ENCODE measurements at places on chromosomes 7 and 10. TPM values are rescaled to one million over a fixed set of nuclear protein-coding genes. Genes with fewer than 3 reads are reported as not detected.

DNA sequence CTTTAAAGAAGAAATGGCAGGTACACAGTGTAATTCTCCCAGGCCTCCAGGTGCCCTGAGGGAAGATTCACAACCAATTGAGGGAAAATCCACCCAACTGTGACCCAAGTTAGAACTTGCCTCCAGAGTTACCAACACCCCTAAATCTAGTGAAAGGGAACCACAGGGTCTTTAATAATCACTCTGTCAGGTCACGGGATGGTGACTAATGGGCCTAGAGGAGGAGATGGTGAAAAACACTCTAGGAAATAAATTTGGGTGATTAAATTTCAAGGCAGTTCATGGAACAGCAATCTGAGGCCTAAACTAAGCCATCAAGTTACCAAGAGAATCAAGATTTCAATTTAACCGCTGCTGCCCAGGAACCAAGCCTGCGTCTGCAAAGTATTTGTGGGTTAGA is 26.7 kb upstream of the SLF2 start:
- no peak for DNase-seq

DNA sequence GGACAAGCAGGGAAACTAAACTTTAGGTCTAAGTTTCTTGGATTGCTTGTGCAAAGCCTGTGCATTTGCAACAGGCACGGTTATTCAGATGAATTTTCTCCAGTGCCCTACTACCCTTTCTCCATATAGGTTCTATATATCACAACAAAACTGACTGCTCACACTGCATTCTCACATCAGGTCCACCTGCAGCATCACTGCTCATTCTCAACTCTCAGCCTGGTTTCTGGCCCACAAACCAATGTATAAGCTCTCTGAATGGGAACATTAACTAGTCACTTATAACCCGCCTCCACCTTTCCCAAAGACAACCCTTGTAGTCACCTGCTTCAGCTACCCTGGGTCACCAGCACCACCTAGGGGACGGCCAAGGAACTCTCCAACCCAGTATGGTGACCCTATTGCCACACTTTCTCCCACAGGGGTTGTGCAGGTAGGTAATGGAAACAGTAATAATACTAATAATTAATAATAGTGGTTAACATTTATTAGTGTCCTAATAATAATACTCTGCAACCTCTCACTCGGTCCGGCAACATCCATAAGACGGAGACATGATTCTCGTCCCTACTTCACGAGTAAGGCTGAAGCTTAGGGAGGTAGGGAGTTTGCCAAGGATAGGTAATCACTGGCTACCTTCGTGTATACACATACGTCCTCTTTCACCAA is 97.3 kb downstream of the CLEC2L start:
- no peak for DNase-seq

DNA sequence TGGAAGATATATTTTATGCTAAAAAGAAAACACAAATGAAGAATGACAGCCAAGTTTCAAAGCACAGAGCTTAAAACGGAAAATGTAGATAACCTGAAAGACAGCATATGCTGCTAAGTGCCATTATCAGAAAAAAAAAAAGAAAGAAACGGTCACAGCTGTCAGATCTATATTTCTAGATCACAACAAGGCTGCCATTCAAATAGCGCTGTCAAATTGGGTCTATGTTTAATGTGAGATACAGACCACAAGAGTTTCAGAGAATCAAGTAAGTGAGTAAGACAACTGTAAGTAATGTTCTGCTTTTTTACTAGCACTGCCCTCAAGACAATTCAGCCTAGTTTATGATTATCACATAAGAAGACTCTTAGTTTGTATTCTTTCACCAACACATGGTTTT is 66.1 kb upstream of the RNF148 start:
- no peak for DNase-seq

- DNase-seq: no peak
Observed at GRCh38 chr10:34761453-34761852, 53.6 kb downstream of the PARD3 start.

DNA sequence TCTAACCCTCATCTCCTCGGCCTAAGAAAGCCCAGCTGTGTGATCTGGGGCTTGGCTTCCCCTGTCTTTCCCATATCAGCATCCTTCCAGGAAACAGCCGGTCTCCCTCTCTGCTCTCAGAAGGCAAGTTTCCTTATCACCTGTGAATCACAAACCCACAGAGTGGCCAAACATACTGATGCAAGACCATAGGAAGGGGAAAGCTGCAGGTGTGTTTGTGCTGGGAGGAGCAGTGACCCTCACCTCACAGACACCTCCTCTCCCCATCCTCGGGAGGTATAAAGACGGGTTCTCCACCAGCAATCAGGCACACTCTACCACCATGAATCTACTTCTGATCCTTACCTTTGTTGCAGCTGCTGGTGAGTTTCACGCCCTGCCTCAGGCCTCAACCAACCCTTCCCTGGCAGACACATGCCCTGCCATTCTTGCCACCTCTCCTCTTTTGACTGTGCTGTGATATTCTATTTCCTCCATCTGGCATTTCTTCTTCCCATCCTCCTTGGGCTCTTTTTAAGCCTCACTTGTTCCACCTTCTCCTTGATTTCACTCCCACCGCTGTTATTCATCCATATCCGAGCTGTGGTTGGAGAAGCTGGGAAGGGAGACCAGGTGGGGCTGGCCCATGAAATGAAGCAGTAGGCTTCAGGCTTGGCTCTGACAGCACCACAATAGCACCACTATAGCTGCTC is at the start of gene PRSS2:
Gene PRSS2 (plus strand): TSS at position 310 of the 692 bp plus-strand sequence. CDS start 13 bp downstream, at position 323.
- DNase-seq: no peak

DNA sequence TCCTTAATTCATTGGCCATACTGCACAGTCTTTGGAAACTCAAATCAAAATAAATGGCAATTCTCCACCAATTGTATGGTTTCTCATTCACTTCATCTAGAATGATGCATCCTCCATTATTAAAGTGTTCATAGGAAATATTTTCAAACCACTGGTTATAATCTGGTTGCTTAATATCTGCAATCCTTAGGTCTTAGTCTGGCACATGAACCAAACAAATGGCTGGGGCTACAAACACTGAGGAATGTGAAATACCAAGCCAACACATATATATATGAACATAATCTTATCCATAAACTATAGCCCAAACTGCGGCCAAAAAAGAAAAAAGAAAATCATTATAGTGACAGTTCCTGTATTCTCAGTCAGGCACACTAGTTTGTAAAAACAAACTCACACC is 5.7 kb upstream of the MSS51 start:
- no peak for DNase-seq

- no peak for DNase-seq
Observed at GRCh38 chr10:8056378-8056777, 1.9 kb downstream of the GATA3 start.

DNA sequence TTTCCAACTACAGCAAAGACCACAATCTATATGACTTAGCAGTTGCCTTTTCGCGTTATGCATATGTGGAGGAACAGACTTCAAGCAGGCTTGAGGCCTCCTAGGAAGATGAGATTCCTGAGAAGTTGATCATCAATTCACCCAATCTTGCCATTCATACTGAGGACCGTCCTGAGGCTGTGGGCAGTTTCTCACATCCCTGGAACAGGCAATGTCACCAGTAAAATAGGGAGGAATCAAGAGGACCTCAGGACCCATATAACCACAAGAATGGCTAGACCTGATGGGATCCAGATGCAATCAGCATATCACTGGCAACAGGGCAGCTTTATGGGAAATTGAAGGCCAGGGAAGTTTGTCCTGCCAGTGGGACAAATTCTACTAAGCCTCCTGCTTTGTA is 17.3 kb downstream of the KDM7A start:
- DNase-seq: no peak

- no peak for DNase-seq
Observed at GRCh38 chr7:92917230-92917629, 80.9 kb upstream of the CDK6 start.

GRCh38 chr10:130363899-130364445 is 227.8 kb downstream of the GLRX3 start:
- DNase-seq: no peak

GRCh38 chr10:5563991-5564536 is 39.3 kb downstream of the CALML3 start:
- DNase-seq: no peak

DNA sequence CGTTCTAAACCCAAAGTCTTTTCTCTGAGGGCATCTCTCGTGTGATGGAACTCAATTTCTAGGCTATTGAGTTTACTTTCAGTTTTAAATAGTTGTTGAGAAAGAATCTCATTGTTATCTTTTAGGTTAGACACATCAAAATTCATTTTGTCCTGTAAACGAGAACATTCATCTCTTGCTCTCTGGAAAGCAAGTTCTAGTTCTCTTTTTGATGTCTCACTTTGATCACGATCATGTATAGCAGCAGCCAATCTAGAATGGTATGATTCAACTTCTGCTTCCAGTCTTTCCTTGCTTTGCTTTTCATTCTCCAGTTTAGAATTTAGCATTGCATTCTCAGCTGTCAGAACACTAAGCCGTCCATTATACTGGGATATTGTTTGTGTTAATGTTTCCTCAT is 65.1 kb downstream of the ANKRD26 start:
- DNase-seq: no peak

DNA sequence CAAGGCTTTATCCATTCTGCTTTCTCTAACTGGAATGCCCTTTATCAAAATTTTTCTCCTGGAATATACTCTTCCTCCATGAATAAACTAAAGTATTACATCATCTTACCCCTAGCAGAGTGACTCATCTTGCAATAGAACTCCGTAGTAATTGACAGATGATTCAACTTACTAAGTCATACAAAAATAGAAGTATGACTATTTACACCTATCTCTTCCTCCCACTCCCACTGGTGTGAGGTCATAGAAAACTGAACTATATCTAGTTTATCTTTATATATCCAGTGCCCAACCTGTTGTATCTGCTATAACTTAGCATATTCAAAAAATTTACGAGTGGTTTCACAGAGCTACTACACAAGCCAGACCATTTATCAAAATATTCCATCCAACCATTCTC is 26.1 kb downstream of the ABCB1 start:
- no peak for DNase-seq

DNA sequence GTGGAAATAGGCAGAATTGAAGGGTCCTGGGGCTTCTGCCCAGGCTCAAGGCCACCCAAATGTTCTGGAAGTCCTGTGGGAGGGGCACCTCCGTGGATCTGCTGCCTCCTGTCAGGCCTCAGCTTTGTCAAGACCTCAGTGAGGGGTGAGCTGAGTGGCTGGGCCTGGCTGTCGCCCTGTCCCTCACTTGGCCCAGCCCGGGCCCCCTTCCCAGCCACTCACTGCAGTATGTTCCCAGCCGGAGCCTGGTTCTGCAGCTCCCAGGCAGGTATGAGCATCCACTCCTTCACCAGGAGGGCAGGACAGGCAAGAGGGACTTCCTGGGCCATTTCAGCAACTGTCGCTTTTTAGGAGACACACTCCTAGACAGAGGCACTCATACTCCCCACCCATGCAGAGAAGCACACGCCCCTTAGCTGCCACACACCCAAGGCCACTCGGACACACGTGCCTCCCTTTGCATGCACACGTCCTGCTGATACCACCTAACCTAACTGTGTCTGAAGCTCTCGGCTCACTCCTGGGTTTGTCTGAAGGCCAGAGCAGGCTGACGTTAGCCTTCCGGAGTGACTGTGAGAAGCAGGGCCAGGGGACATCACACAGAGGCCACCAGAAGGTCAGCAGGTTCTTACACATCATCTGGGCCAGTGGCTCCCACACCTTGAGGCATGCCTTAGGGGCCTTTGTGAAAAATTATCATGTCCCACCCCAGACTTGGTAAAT is 72.2 kb upstream of the COL13A1 start:
- no peak for DNase-seq

- DNase-seq: no peak
Observed at GRCh38 chr7:31775556-31775955, 88.5 kb downstream of the PPP1R17 start.

GRCh38 chr7:49769285-49769857 is 4.1 kb upstream of the VWC2 start:
- no peak for DNase-seq

GRCh38 chr7:135197343-135197742 is 14.0 kb downstream of the WDR91 start:
- no peak for DNase-seq

- DNase-seq: no peak
Observed at GRCh38 chr7:80787721-80788120, 131.1 kb downstream of the SEMA3C start.

DNA sequence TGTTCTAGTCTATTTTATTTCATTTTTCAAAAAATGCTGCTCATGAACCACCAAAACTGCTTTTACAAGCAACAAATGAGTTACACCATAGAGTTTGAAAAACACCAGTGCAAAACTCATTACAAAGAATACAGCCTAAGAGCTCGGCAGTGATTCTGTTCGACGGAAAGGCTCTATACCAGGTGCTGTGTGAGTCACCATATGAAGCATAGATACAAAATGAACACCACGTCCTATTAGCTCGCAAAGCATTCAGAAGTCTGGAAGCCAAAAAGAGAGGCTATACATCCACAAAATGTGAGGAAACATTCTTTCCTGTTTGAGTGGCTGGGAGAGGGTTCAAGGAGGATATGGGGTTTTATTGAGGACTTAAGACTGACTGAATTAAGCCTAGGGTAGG is 136.1 kb downstream of the ATE1 start:
- no peak for DNase-seq

GRCh38 chr7:14622559-14622958 is 280.0 kb downstream of the DGKB start:
- DNase-seq: no peak

DNA sequence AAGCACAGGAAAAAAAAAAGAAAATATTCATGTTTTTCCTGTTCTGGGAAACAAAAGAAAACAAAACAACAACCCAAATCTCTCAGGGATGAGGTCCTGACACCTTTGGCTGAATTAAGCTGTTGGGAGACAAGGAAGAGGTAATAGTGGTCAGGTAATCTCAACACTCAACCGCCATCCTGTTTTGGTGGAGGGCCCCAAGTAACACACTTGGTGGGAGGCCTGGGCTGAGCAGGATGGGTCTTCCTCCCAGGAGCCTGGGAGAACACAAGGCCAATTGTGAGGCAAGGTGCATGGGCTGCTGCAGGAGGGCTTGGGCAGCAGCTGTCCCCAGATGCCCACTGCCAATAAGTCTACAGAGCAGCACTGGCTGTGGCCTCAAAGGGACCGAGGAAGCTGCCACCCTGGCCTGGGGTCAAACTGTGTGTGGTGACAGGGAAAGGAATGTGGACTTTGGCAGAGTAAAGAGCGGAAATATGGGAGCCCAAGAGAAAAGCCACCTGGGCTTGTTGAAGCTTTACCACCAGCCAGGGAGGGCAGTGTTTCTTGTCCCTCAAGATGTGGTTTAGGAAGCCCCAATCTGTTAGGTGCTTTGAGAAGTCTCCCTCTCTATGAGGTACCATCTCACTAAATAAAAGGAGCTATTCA is 93.5 kb upstream of the SLC25A13 start:
- no peak for DNase-seq

Gene SLC39A12
- 0.44 TPM for total RNA-seq

Gene GRM8
- not detected for total RNA-seq

Gene CCDC6
- total RNA-seq: 24.7 TPM

Gene OPALIN
- not detected for total RNA-seq

Gene SMKR1
- not detected for total RNA-seq

Gene SCIN
- total RNA-seq: 15.7 TPM

Gene ADAM8
- total RNA-seq: 53.9 TPM

Gene FANK1
- 1.3 TPM for total RNA-seq

Gene CYP26C1
- 0.13 TPM for total RNA-seq

Gene VGF
- total RNA-seq: not detected

Gene SNCG
- total RNA-seq: 70.9 TPM

Data from omental fat pad (tissue), 4 donors.